Activated gamma-delta T cell (primary cell): ENCODE measurements at places on chromosomes 6 and 20.

- DNase-seq: no peak
Measured at GRCh38 chr20:14609328-14610221, 272.2 kb upstream of the FLRT3 start.

DNA sequence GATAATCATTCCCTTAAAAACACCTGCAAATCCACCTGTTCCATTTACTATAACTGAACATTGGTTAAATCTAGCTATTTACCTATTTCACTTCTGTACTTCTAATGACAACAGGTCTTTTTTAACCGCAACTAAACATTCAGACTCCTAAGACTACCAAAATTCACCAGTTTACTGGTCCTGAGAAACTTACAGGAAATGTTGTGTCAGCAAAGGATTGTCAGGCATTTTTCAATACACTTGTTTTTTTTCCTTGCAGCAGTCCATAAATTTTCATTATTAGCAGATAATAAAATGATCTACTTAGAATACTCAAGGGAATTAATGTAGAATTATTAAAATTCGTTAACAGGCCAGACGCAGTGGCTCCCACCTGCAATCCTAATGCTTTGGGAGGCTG is 5.3 kb downstream of the ZUP1 start:
- no peak for DNase-seq

DNA sequence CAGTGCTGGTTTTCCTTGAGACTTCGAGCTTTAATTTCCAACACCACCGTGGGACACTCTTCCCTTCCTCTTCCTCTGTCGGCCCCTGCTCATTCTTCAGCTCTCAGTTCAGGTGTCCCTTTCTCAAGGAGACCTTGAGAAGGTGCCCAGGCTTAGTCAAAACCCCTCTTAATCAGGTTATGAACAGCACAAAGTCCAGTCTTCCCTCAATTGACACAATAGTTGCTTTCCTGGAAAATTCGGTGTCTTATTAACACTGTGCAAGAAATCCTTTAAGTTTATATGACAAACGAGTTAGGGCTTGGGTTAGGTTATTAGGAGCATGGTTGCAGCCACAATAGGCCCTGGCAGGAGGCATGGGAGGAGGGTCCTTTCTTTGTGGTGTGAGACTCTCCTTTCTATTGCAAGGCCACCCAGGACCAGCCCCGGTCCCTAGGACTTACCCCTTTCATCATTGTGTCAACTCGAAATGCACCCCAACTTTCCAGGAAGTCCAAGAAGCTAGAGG is 1.5 kb upstream of the NSFL1C start:
- no peak for DNase-seq

DNA sequence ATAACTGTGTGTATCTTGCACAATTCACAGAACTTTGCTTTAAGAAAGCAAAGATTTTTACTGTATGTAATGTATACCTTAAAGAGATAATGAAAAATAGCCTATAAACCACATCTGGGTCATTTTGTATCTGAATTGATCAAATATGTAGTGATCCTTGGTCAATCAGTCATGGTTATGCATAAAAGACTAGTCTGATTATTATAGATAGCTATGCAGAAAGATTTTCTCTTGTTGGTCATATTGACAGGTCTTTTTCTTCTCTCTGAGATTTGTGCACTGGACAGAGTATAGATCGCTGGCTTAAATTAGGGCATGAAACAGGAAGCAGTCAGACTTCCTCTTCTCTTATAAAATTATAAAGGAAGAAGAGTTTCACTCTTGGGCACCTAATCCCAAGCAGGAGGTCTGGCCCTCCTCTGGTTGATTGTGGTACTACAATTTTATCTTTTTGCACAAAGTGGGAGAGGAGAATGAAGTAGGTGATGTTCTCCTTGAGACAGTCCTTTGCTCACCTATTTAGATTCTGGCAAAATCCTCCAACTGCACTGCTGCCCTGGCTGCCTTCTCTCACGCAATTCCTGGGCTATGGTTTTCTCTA is 380.9 kb upstream of the RGS17 start:
- DNase-seq: no peak

GRCh38 chr6:84035484-84035883 is 1.9 kb downstream of the MRAP2 start:
- no peak for DNase-seq

DNA sequence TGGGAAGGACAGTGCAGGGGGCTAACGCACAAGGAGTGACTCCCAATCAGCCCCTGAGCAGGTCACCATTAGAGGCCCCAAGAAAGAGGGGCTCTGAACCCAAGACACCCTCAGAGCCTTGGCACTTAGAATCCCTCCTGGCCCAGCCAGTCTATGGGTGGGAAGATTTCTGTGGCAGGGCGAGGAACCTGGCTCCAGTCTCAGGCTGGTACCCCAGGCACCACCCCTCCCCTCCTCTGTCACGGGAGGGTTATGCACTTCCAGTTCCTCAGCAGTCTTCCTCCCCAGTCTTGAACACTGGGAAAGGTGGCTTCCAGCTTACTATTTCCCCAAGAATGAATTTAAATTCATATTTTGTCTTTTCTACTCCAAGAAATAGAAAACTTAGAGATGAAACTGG is 27.6 kb upstream of the SSTR4 start:
- DNase-seq: no peak

- DNase-seq: no peak
Measured at GRCh38 chr6:135833771-135834170, 17.7 kb upstream of the PDE7B start.

DNA sequence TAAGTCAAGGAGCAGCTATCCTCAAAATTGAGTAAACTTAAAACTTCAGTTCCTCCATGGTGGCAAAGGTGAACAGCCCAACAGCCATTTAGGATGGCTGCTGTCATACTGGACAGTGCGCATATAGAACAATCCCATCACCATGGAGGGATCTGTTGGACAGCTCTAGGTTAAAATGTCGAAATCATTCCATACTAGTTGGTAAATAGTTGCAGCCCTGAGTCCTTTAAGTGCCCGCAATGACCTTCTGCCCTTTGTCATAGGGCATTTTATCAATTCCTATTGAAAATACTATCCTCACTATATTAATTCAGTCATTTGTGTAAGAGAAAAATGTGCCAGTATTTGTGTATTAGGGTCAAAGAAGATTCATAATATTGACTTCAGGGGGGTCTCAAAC is 8.9 kb upstream of the ARMH2 start:
- DNase-seq: no peak

GRCh38 chr6:135880066-135880972 is 28.8 kb downstream of the PDE7B start:
- no peak for DNase-seq

GRCh38 chr6:148985499-148985898 is 238.7 kb downstream of the UST start:
- no peak for DNase-seq

DNA sequence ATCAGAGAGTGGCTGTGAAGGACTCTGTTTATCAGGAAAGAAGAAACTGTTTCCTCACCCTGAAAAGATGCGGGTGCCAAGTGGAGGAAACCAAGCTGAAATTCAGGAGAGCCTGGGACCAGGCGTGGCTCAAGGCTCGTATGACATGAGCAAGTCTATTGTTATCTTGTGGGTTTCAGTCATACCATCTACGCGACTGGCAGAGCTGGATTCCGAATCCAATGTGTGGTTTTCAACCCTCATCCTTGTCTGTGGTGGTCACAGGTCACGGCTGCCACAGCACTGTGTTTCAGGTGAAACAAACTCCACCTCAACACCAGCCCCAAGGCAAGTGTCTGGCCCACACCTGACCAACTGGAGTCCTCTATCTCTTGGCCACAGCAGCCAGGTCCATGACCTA is 9.1 kb downstream of the MC3R start:
- DNase-seq: no peak

DNA sequence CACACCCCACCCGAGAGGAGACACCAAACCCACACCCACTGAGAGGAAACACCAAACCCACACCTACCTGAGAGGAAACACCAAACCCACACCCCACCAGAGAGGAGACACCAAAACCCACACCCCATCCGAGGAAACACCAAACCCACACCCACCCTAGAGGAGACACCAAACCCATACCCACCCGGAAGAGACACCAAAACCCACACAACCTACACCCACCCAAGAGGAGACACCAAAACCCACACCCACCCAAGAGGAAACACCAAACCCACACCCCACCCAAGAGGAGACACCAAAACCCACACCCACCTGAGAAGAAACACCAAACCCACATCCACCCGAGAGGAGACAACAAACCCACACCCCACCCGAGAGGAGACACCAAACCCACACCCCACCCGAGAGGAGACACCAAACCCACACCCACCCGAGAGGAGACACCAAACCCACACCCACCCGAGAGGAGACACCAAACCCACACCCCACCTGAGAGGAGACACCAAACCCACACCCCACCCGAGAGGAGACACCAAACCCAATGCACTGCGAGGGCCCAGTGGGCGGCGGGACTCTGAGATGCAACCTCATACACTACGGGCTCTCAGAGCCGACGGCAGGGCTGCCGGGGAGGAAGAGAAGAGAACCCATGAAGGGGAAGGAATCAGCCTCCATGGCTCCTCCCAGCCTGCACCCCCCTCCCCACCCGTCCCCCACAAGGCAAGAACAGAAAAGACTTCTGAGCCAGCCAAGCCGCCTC is 83.3 kb downstream of the TAF4 start:
- no peak for DNase-seq

DNA sequence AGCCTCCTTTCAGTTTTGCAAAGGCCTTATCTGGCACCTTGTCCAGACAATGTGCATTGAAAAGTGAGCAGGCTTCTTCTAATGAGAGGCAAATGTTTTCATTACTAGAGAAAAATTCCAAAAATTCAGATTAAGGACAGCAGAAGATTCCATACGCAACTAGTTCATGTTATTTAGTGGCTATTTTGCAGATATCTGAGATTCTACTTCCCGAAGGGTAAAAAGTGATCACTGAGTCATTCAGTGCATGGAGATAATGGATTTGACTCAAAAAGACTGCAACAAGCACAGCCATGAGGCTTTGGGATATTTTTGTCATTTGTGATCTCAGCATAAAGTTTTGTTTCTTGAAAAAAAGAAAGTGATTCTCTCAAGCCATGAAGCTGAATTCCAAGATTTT is 29.9 kb downstream of the METTL24 start:
- DNase-seq: no peak

DNA sequence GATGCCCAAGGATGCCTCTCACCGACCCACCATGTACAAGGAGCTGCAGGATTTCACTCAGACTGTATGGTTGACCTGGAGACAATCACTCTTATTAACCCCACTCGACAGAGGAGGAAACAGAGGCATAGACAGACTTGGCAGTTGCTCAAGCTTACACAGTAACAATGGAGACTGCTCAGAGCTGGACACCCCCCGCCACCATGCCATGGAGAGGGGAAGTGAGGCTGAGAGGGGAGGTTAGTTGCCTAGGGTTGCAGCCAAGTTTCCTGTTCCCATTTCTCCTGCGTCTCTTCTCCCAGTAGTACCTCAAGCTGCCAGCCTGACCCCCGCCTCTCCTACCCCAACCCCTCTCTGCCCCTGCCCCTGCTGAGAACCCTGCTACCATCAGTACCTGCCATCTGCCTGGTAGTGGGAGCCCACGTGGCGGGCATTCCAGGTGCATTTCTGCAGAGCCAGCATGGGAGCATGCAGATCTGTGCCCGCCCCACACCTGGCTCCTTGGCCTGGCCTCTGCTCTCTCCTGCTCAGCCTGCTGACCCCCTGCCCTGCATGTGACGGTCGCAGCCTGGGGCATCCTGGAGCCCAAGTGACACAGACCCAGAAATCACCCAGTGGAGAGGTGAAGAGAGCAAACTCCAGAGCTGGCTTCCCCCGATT is 157.7 kb downstream of the PREX1 start:
- DNase-seq: no peak

- no peak for DNase-seq
Measured at GRCh38 chr20:32163951-32164350, 43.6 kb downstream of the PLAGL2 start.

- DNase-seq: no peak
Measured at GRCh38 chr6:75472885-75473284, 20.7 kb downstream of the FILIP1 start.

- no peak for DNase-seq
Measured at GRCh38 chr6:20370393-20370792, 31.3 kb upstream of the E2F3 start.
